ENCODE measurements at places on chromosomes 16 and 17. TPM values are rescaled to one million over a fixed set of nuclear protein-coding genes. Genes with fewer than 3 reads are reported as not detected.

Gene OTOA
- total RNA-seq = 0.92 TPM

Gene KRTAP3-1
- not detected for total RNA-seq

DNA sequence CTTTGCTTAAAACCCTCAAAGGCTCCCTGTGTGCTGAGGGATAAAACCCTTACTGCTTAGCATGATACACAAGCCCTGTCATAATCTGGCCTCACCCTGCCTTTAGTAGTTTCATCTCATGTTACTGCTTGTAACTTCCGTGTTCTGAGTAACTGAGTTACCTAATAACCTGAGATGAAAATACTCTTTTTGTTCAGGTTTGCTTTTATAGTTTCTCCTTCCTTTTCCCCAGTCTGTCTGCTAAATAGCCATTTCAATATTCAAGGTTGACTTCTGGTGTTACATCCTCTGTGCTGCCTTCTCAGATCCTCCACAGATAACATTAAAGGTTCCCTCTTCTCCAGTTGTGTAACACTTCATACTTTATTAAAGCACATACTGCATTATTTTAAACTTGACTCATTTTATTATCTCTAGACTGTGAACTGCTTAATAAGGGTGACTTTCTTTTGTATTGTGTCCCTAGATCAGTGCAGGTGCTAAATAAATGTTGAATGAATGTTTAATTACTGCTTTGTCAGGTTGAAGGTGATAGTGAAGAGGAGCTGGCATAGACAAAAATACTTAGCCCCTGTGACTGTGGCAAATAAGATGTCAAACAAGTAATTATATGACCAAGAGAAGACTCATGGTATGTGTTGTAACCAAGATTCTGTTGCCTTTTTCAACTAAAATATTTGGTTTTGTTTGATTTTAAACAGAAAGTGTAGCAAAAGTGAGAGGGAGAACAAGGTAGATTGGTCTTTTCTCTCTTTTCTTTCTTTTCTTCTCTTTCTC lies 47.8 kb downstream of the NFAT5 start:
- DNase-seq = no peak

DNA sequence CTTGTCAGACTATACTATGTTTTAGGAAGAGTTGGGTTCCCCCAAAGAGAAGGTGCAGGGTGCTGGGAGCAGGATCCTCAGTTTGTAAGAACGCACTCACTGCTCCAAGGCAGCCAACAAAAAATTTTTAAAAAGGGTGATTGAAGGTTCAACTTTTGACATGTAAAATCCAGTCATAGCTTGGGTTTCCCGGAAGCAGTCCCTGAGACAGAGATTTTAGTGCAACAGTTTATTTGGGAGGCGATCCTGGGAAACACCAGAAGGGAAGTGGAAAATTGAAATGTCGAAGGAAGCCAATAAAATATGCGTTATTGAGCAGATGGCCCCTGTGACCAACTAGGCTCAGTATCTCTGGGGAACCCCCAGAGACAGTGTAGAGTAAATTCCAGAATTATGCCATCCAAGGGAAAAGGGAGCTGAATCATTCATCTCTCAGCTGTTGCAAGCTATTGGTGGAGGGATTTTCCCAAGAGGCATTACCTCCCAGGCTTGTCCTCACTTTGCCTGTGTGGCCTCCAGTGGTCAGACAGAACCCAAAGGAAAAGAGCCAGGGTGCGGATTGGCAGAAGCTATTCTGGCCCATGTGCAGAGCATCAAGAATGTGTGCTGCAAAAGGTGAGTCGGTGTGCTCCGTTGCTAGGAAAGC lies 72.9 kb downstream of the HS3ST3B1 start:
- no peak for DNase-seq

DNA sequence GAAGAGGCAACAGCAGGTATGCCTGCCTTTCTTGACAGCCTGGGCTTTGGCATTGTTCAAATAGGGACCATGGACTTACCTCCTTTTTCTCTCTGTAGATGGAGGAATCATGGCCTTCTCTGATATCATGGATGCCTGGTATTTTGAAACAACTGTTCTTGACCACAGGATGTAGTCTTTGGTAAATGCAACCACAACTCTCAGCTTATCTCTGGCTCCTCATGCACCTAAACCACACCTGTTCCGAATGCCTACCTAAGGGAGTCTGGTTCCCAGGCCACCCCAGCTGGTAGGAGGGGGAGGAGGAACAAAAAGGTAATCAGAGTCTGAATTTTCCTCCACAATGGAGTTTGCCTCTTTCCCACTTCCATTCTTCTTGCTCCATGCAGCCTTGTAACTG lies 18.8 kb downstream of the CDK5RAP3 start:
- no peak for DNase-seq
